Endodermal cell (in vitro differentiated cells): ENCODE measurements at places on chromosomes 3 and 15. TPM values are rescaled to one million over a fixed set of nuclear protein-coding genes. Genes with fewer than 3 reads are reported as not detected.

Gene PLA2G4E
- not detected in 3 replicates for total RNA-seq

GRCh38 chr3:47412842-47413520 lies 32.2 kb downstream of the PTPN23 start:
- peak overlapping the region; percentile 32 for H3K27ac ChIP-seq
- no peak overlapping the region for H3K4me3 ChIP-seq
- H3K36me3 ChIP-seq, result peaks cover 49% of the 10 kb centered on the region
- no peaks in the 10 kb centered on the region for H3K27me3 ChIP-seq
- no peaks in the 10 kb centered on the region for H3K4me1 ChIP-seq
- DNase-seq, result no peak

GRCh38 chr3:185059766-185060165 lies 93.1 kb downstream of the C3orf70 start:
- peaks cover 5% of the 10 kb centered on the region for H3K36me3 ChIP-seq
- no peaks in the 10 kb centered on the region for H3K27me3 ChIP-seq

GRCh38 chr3:194986208-194987043 lies 284.5 kb downstream of the XXYLT1 start:
- H3K4me3 ChIP-seq, result no peak overlapping the region
- H3K27me3 ChIP-seq, result no peaks in the 10 kb centered on the region
- no peaks in the 10 kb centered on the region for H3K36me3 ChIP-seq
- H3K4me1 ChIP-seq, result no peaks in the 10 kb centered on the region

DNA sequence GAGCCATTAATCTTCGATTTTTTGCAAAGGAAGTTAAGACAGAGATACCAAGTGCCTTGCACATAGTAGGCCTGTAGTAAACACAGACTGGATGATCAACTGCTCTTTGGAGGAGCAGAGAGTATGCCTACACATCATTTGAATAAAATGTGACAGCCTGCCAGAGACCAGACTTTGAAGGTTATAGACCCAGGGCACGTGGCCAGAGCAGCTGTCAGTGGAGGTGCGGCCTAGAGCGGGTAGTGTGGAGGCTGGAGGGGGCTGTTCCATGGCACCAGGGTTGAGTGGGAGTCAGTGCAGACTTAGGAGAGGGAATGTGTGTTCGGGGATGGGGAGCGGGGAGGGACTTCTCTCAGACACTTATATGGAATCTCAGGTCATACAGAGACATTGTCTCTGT lies 80.8 kb downstream of the SMAD3 start:
- H3K27me3 ChIP-seq, result no peaks in the 10 kb centered on the region
- peaks cover 42% of the 10 kb centered on the region for H3K4me1 ChIP-seq
- peak overlapping the region; percentile 77 for H3K27ac ChIP-seq
- DNase-seq, result no peak

GRCh38 chr3:126530171-126531050 lies 6.5 kb downstream of the CHST13 start:
- peaks cover 28% of the 10 kb centered on the region for H3K27me3 ChIP-seq
- H3K4me1 ChIP-seq, result no peaks in the 10 kb centered on the region
- no peak for DNase-seq

GRCh38 chr3:64443546-64444381 lies 218.5 kb upstream of the PRICKLE2 start:
- H3K4me1 ChIP-seq, result peaks cover 15% of the 10 kb centered on the region
- no peak overlapping the region for H3K4me3 ChIP-seq
- H3K27ac ChIP-seq, result no peak overlapping the region
- H3K36me3 ChIP-seq, result no peaks in the 10 kb centered on the region

- H3K27me3 ChIP-seq, result peaks cover 23% of the 10 kb centered on the region
- H3K4me1 ChIP-seq, result peaks cover 7% of the 10 kb centered on the region
- peaks cover 15% of the 10 kb centered on the region for H3K36me3 ChIP-seq
- H3K27ac ChIP-seq, result peak overlapping the region; percentile 91
- peak overlapping the region; percentile 90 for H3K4me3 ChIP-seq
Observed at GRCh38 chr3:186107215-186108105, 1.4 kb downstream of the ETV5 start.

GRCh38 chr3:188220988-188221818 lies 67.2 kb downstream of the LPP start:
- no peak overlapping the region for H3K27ac ChIP-seq
- H3K4me3 ChIP-seq, result peak overlapping the region; percentile 9
- H3K4me1 ChIP-seq, result peaks cover 10% of the 10 kb centered on the region
- peaks cover 64% of the 10 kb centered on the region for H3K36me3 ChIP-seq

GRCh38 chr3:38800511-38800910 lies 15.5 kb downstream of the SCN10A start:
- no peak overlapping the region for H3K4me3 ChIP-seq
- no peak overlapping the region for H3K27ac ChIP-seq
- DNase-seq, result no peak
- H3K27me3 ChIP-seq, result peaks cover 92% of the 10 kb centered on the region
- no peaks in the 10 kb centered on the region for H3K4me1 ChIP-seq

Gene LDHAL6B
- not detected in 2 replicates for total RNA-seq

DNA sequence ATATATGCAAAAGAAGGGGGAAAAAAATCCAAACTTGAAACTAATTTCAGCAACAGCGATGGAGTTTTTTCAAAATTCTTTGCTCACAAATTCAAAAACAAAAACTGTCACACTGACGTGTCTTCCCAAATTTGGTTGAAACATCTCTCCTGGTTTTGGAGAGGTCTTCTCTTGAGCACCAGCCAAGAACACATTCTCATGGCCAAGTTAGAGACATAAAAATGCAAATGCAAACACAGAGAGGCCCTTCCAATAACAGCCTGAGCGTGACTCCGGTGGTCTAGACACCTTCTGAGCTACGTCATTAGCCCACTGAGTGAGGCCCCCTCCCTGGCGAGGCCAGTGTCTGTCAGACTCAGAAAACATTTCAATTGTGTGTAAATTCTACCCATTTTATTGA lies 436.0 kb upstream of the PROK2 start:
- H3K27ac ChIP-seq, result no peak overlapping the region
- H3K4me1 ChIP-seq, result no peaks in the 10 kb centered on the region
- H3K27me3 ChIP-seq, result no peaks in the 10 kb centered on the region
- no peak overlapping the region for H3K4me3 ChIP-seq

DNA sequence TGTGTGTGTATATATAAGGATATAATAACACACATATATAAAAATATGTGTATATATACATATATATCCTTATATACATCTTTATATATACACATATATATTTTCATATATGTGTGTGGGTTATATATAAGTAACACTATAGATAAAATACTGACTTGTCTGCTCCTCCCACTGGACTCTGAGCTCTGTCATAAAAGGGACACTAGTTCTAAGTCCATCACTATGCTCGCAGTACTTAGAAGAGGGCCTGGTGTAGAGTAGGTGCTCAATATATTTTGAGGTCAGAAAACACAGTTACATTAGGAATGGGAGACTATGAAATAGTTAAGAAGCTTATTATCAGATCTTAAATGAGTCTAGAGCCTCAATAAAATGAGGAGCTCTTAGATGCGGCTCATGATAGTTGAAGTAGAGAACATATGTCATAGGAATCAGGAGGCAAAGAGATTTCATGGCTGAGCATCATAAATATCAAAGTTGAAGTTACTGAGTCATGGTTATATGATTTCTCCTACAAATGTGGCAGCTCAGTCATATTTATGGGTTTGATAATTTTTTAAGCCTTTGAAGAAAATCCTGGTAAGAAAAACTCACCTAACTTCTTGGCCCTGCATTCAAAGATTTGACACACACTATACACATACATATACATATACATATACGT lies 371.2 kb upstream of the THBS1 start:
- H3K4me3 ChIP-seq, result no peak overlapping the region
- H3K27ac ChIP-seq, result no peak overlapping the region
- no peaks in the 10 kb centered on the region for H3K36me3 ChIP-seq

Gene GOLGA8N
- total RNA-seq, result 2.7 to 3.7 TPM (median 2.7 TPM) in 3 replicates

DNA sequence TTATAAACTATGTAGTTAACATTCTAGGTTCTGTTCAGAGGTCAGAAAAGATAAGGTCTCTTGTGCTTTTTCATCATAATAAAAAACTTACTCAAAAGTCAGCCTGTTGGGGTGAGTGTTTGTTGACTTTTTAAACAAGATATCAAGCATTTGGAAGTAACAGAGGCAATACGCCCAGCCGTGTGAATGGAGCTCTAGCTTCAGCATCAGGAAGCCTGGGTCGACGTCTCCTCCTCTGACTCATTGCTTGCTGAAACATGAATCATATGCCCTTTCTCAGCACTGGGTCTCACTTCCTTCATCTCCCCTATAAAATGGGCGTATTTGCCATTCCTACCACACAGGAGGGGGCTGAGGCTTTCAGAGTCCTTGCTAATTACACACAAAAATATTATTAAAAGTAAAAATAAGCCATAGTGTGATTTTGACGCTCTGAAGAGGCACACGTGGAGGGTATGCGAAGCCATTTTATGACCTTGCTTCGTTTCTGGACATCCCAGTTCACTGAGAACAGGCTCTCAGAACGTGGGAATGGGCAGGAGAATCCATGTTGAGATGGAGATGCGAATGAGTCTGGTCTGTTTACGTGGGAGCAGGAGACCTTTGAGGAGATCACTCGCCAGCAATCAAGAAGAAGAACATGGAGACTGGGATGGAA lies 220.8 kb upstream of the TPRG1 start:
- no peak overlapping the region for H3K4me3 ChIP-seq
- peaks cover 19% of the 10 kb centered on the region for H3K27me3 ChIP-seq
- no peak overlapping the region for H3K27ac ChIP-seq

Gene MELTF
- total RNA-seq, result 7.0 to 19.9 TPM (median 15.1 TPM) in 3 replicates

GRCh38 chr3:16720367-16720940 lies 115.2 kb upstream of the DAZL start:
- no peaks in the 10 kb centered on the region for H3K36me3 ChIP-seq
- H3K27me3 ChIP-seq, result no peaks in the 10 kb centered on the region
- no peak overlapping the region for H3K27ac ChIP-seq
- no peak for DNase-seq
